ENCODE measurements at places on chromosomes 1 and 21.
A peak's percentile ranks its signal among the peaks of the same experiment; 100 is the strongest.

GRCh38 chr1:96520579-96520947, 201.0 kb upstream of the PTBP2 start:
- DNase-seq = no peak

DNA sequence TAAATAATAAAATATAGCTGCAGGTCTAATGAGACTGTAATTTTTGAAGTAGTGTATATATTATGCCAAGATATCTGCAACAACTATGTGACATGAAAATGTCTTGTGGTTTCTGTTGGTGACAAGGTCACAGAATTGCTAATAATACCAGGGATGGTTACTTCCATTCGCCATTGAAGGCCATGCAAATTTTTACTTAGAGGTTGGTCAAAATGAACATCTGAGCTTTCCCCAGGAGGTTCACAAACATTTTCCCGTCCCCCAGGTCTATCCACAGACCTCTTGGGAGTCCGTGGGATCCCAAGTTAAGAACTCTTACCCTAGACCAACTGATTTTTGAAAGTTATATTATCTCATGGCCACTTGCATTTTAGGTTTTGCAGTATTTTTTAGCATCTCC, 62.7 kb downstream of the BCL9 start:
- no peak for DNase-seq

- no peak for DNase-seq
These were observed 319.2 kb downstream of the TPR start for GRCh38 chr1:186055846-186056245.

GRCh38 chr1:6544831-6545230, 9.5 kb downstream of the NOL9 start:
- no peak for DNase-seq

GRCh38 chr21:25964015-25964414, 206.6 kb downstream of the APP start:
- DNase-seq = no peak

GRCh38 chr21:22096314-22096713, 1098.1 kb downstream of the NCAM2 start:
- no peak for DNase-seq

DNA sequence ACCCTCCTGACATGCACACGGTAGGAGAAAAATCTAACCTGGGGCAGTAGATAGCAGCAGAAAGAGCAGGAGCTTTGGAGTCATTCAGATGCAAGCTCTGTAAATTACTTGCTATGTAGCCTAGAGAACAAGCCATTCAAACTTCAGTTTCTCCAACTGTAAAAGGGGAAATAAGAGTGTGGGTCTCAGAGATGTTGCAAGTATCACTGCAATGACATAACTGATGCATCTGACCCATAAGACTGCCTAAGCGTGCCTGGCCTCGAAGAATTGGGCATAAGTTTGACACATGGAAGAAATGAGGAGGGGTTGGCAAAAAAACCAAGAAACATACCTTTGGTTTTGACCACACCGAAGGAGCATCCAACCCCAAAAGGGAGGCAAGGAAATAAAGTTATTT, 5.2 kb downstream of the AK2 start:
- DNase-seq = no peak

- no peak for DNase-seq
These were observed 344.3 kb downstream of the MATN1 start for GRCh38 chr1:30378991-30379581.

DNA sequence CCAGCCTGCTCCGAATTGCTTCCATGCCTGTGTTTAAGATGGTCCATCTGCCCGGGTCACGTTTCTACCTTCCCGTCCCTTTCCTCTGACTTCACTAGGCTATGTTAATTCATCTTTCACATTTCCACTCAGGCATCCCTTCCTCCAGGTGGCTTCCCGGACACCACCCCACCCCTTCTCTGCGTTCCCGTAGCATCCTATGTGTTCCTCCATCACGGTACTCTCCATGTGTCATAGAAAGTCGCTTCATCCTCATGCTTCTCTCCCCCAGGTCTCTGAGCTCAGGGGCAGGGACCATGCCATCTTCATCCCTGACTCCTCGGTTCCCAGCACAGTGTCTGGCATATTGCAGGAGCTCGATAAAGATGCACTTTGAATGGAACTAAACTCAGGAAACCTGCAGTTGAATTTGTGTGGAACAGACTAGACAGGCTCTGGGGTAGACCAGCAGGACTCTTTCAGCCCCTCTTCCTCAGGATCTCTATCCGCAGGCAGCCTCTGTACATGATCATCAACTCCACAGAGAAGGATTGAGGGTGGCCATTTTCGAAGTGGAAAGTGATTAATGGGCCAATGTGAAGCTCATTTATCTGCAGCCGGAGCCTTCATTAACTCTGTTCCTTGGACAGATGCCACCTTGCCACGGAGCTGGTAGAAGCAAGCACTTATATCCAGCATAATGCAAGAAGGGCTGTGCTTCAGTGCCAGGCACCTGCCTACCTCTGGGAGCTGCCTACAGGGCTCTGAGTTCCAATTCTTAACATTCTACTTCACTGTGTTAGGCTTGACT, 9.1 kb downstream of the C1orf226 start:
- DNase-seq = no peak

- DNase-seq = no peak
These were observed 35.8 kb upstream of the CD34 start for GRCh38 chr1:207946756-207947155.

GRCh38 chr1:197016751-197017150, 39.4 kb downstream of the CFHR5 start:
- no peak for DNase-seq

- no peak for DNase-seq
These were observed 25.7 kb upstream of the NBL1 start for GRCh38 chr1:19618428-19618827.

DNA sequence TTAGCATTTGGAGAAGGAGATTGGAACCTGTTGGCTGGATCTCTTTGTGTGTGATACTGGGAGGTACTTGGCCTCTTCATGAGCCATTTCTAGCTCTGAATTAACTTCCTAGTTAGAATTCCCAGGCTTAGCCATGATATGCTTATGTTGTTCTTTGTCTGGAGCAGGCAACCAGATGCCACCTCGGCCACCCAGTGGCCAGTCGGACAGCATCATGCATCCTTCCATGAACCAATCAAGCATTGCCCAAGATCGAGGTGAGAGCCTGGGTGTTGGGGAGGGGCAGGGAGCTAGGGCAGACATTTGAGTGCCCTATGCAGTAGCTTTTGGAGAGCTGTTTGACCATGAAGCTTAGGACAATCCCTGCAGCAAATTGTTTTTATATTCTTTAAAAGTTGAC, 26.5 kb upstream of the PIGV start:
- no peak for DNase-seq

- no peak for DNase-seq
These were observed 147.2 kb downstream of the PEX14 start for GRCh38 chr1:10621906-10622305.

DNA sequence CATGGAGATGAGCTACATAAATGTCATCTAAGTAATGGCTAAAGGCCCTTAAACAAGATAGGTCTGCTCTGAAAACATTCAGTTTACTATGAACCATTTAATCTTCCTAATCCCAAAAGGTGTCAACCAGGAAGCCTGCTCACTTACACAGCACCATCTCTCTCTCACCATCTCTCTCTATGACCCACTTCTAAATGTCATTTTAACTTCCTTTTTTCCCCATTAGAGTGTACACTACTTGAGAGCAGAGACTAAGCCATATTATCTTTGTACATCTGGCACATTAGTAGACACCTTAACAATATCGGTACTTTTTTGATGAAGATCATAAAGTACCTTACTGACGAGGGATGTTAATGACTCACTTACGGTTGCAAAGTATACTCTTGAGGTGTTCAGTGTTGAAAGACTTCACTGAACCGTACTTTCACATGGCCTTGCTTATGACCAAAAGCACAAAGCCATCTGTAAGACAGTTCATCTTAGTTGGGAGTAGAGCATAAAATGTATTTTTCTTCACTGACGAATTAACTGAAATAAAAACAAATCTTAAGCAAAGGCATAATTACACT, 25.4 kb downstream of the FBXO42 start:
- peak; percentile 6 for DNase-seq

GRCh38 chr1:27136998-27137542, 17.9 kb downstream of the SLC9A1 start:
- peak; percentile 18 for DNase-seq

DNA sequence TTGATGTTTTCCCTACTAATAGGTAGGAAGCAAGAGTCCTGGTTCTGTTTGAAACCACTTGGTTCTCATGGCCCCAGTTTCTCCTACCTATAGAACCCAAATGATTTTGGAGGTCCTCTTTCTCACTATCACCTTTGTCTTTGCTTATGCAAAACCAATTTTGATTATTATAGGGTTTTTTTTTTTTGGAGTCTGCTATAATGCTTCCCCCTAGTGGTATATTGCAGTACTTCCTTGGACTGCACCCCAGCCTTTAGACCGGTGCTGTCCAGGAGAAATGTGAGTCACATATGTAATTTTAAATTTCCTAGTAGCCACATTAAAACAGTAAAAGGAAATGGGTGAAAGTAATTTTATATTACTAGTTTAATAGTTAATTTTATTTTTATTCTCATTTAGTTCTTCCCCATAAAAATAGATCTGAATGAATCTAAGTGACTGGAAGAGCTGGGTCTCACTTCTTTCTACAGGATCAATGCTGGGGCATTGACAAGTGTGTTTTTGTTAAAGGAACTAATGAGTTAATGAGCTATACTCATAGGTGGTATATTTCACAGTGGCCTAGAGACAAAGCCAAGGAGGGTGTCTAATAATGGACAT, 10.6 kb downstream of the FCMR start:
- peak; percentile 78 for DNase-seq

DNA sequence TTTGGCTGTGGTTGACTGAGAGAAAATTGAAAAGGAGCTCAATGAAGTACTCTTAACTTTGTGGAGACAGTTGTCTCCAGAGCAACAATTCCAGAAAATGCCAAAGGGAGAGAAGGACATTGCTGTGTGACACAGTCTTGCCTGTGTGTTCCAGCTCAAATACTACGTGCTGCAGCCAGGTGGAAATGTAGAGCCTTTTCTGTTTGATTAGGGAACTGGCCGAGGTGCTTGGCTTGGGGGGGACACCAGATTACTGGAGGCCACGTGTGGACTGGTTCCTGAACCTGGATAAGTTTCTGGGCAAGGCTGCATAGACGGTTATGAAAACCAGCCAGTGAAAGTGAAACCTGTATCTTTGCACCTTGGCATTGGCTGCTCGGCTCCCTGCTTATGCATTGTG, 217.9 kb downstream of the CTH start:
- no peak for DNase-seq

DNA sequence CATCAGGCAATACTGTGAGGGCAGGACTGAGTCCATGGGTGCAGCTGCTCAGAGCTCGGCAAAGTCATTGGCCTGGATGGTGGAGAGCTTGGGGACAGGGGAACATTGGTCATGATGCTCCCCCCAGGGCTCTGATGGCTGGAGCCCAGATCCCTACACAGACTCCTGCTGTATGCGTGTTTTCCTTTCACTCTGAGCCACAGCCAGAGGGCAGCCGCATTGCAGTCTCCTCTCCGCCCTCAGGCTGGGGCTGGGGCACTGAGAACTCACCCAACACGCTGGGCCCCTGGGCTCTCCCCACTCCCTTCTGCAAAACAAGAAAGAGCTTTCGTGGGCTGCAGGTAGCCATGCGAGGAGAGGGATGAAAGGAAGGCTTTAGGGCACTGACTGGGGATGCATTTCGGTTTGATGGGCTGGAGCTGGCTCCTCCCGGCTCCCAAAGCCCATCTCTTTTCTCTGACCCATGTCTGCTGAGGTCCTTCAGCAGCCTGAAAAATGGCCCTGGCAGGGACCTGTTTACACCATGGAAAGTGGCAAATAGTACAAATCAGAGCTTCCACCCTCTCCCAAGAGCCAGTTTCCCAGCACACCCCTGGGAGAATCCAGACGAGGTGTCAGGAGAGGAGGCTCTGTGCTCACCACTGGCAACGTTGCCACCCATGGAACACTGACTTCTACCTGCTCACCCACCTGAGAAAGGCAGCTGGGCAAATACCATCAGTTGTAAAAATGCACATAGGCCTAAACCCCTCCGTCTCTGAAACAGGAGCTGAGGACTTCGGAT, 43.8 kb downstream of the CAPN2 start:
- no peak for DNase-seq

- DNase-seq = no peak
These were observed 26.0 kb downstream of the ATF6 start for GRCh38 chr1:161791904-161792655.
